T-helper 17 cell (primary cell): ENCODE measurements at places on chromosomes 2 and 18.

DNA sequence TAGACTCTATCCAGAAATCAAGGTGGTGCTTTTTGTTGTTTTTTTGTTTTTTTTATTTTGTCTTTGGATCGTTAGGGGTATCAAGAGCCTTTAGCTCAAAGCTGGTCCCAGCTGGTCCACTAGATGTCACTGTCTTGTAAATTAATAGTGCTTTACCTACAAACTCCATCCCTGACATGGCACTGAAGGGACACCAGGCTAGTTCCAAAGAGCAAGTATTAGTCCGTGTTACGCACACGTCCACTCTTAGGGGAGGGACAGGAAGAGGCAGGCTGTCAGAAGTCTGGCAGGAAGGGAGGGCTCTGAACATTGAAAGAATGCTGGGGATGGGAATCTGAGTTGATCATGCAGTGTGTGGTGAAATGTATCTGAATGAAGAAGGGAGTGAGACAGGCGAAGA, 85.9 kb upstream of the CCBE1 start:
- DNase-seq = no peak

DNA sequence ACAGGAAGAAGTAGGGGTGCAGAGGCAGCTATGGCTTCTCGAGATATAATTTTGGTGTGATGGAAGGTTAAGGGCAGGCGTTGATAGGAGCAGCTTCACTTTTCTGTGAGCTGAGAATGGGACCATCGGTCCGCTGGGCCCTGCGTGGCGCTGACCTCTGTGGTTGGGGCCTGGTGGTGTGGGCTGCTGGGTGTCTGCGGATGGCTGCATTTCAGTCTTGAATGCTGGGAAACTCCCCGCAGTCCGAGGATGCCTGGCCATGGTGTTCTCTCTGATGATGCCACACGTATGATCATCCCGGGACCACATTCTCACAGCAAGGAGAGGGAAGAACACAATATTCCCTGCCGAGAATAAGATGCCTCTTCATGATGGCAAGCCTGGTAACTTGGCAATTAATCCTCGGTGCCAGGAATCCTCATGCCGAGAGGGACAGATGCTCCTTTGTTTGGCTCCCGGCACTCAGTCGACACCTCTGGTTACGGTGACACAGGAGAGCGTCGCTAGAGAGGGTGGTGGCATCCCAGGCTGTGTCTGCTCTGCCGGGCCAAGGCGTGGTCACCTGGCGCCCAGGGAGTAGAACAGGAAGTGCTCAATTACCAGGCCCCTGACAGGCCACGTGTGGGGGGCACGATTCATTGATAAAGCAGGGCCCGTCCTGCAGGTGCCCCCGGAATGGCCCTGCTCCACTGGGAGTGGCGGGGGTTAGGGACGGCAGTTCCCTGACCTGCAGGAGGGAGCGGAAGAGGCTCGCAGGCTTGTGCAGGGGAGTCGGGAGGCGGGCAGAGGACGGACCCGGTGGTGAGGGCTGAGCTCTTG, 119.4 kb upstream of the CTDP1 start:
- DNase-seq = no peak

GRCh38 chr18:29892960-29893558, 1149.5 kb downstream of the DSC3 start:
- DNase-seq = no peak

- DNase-seq = no peak
Observed at GRCh38 chr2:236576087-236576486, 6.5 kb downstream of the ACKR3 start.

- peak; percentile 63 for DNase-seq
Observed at GRCh38 chr2:27264753-27265535, 2.1 kb upstream of the SLC30A3 start.
